ENCODE measurements at places on chromosomes 2 and 18.
A peak's percentile ranks its signal among the peaks of the same experiment; 100 is the strongest.

- no peak for DNase-seq
Measured at GRCh38 chr2:230642966-230643365, 69.7 kb upstream of the CAB39 start.

GRCh38 chr18:70377317-70377799 is 88.5 kb downstream of the SOCS6 start:
- no peak for DNase-seq

- peak; percentile 25 for DNase-seq
Measured at GRCh38 chr2:191899410-191899809, 52.5 kb upstream of the CAVIN2 start.

DNA sequence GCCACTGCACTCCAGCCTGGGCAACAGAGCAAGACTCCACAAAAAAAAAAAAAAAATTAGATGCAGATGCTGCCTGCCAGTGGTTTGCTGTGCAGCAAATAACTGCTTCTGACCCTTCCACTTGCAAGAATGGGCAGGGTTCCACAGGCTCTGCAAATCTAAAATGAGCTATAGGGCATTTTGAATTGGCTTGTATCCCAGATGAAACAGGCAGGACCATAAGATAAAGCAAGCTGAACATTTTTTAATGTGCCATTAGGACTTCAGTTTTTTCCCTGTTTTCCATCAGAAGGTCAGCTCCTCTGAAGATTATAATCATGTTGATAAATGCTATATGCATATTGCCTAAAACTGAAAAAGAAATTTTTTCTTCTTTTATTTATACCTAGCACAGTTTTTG is 15.7 kb upstream of the FZD7 start:
- no peak for DNase-seq

- no peak for DNase-seq
Measured at GRCh38 chr2:172947461-172948153, 128.0 kb upstream of the MAP3K20 start.

DNA sequence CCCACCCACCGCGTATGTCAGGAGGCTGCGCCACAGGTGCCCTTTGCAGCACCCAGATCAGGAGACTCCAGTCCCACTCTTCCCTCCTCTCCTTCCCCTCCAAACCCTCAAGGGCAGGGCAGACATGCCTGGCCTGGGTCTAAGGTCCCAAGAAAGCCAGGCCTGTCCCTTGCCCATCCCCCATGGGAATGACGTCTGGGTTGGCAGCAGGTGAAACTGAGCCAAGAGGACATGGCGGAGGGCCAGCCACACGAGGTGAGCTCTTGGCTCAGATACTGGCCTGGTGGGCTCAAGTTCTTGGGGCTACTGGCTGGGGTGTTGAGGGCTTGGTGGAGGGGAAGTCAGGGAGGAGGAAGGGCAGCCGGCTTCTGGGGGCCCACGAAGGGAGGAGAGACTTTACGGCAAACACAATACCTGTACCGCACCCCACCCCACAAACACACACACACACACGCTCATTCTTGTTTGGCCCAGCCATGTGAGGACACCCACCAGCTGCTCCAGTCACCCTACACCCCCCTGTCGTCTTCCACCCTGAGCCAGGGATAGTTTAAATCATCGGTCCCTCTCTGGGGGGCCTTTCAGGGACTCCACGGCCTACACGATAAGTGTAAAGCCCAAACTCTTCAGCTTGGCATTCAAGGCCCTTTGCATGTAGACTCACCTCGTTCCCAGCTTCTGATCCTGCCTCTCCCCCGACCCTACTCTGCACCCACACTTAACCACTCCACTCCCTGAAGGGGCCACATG is 24.1 kb upstream of the TNS1 start:
- no peak for DNase-seq

- DNase-seq: no peak
Measured at GRCh38 chr2:16707014-16707623, 41.5 kb upstream of the CYRIA start.

- DNase-seq: no peak
Measured at GRCh38 chr2:240511351-240512108, 46.3 kb downstream of the ANKMY1 start.

- DNase-seq: no peak
Measured at GRCh38 chr18:75428490-75428889, 987 bp upstream of the SMIM21 start.

GRCh38 chr2:170525566-170525900 is 189.6 kb upstream of the SP5 start:
- peak; percentile 92 for DNase-seq

- DNase-seq: no peak
Measured at GRCh38 chr2:181771356-181771755, 91.0 kb upstream of the NEUROD1 start.

GRCh38 chr18:40930211-40930882 is 1024.7 kb upstream of the PIK3C3 start:
- no peak for DNase-seq

DNA sequence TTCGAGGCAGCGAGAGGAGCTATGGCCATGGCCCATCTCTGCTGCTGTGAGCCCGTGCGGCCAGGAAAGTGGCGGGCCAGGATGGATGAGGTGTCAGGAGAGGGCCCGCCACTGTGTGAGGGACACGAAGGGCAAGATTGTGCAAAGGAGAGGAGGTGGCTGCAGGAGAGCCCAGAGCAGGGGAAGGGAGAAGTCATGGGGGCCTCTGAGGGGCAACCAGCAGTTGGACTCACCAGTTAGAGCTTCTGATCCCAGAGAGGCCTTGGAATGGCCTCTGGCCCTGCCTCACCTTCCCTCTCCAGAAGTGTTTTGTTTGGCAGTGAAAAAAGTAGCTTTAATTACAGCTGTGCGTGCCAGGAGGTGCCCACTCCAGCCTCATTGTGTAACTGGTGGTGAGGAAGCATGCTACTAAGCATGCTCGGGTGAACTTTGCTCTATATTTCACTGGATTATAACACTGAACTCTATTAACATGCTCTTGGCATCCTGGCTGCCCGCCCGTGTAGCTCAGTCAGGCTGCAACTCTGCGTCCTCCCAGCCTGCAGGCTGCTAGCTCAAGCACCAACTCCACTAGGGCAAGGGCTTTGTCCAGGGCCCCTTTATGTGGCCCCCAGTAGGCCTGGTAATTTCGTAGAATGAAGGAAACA is 34.2 kb downstream of the IMPA2 start:
- no peak for DNase-seq

- DNase-seq: no peak
Measured at GRCh38 chr2:12116228-12116750, 369.9 kb downstream of the LPIN1 start.

GRCh38 chr18:43671431-43671830 is 394.1 kb upstream of the SYT4 start:
- DNase-seq: no peak

DNA sequence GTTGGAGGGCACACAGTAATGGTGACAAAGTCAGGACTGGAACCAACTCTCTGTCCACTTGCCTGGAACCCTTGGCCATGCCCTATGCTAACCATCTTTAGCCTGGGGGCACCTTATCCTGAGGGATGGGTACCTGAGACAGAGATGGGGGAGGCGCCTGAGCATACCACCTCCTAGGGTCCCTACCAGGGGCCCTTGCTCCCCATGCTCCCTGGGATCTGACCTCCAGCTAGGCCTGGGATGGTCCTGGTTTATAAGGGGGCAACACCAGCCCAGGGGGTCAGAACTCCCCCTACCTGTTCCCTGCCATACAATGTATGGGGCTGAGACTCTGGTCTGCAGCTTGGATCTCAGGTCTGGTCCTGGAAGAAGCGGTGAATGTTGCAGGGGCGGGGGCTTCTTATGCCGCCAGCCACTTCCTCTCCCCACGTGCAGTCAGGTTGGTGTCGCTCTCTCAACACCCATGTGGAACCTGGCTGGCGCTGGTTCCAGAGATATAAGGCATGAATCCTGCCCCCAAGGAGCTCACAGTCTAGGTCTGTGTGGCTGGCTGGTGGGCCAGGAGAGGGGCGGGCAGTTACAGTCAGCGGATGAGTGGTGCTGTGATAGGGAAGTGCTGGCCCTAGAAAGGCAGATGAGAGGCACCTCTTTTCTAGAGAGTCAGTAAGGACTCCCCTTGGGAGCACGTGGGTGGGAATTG is 3.8 kb upstream of the TOGARAM2 start:
- no peak for DNase-seq

DNA sequence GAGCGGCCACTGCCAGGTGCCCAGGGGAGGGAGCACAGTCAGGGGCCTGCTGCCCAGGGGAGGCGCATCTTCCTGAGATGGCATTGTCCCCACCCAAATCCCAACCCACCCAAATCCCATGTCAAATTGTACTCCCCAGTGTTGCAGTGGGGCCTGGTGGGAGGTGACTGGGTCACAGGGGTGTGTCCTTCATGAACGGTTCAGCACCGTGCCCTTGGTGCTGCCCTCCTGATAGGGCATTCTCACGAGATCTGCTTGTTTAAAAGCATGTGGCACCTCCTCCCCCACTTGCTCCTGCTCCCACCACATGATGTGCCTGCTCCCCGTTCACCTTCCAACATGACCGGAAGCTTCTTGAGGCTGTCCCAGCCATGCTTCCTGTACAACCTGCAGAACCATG is 27.6 kb downstream of the ANKMY1 start:
- DNase-seq: no peak

DNA sequence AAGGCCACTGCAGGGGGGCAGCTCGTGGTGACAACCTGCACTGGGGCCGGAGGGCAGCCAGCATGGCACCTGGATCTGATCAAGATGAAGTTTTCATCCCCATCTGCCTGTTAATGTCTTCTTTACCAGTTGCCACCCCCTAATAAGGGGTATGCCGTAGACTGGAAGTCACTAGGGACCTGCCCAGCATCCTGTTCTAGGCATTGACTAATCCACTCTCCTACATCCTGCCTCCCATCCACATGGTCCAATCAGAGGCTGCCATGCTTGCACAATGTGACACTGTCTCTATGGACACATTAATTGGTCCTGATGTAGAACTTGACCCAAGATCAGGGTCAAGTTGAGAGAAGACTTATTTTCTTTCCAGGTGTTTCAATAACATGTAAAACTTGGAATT is 95.1 kb upstream of the LCLAT1 start:
- DNase-seq: no peak

- DNase-seq: no peak
Measured at GRCh38 chr2:239252801-239253200, 148.0 kb downstream of the HDAC4 start.

GRCh38 chr2:119338826-119339561 is 27.6 kb downstream of the C2orf76 start:
- DNase-seq: no peak

DNA sequence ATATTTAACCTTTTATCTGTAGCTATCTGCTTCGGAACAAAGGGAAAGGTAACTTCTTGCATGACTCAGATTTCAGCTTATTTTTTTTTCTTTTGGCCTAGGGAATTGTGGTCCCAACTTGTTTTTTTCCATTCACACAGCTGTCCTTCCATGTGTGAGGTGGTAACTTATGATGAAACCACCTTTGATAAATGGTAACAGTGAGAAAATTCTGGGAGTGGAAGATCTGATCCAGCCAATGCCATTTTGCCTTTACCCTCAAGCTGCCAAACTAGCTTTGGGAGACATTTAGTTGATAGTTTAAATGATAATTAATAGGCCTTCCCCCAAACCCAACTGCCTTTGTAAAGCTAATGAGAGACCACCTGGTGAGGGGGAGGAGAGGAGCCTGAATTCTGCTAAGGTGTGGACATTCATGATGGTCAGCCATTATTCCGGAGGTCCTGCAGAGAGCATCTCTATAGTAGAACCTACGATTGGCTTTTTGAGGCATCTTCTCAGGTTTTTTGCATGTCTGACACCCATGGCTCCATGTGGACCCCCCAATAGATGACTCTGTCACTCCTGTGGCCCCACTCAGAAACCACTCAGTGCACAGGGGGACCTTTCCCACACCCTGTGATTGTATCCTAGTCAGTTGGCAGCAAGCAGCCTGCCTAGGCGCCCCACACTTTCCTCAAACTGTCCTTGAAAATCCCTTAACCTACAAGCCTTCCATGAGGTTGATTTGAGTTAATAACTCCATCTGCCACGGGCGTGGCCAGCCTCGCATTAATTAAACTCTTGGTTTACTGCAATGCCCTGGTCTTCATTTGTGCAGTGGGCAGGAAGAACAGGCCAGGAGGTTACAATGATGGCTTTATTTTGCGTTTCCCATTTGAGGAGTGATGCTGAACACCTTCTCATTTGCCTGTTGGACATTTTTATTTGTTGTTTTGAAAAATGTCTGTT is 263.5 kb upstream of the PXDN start:
- no peak for DNase-seq

DNA sequence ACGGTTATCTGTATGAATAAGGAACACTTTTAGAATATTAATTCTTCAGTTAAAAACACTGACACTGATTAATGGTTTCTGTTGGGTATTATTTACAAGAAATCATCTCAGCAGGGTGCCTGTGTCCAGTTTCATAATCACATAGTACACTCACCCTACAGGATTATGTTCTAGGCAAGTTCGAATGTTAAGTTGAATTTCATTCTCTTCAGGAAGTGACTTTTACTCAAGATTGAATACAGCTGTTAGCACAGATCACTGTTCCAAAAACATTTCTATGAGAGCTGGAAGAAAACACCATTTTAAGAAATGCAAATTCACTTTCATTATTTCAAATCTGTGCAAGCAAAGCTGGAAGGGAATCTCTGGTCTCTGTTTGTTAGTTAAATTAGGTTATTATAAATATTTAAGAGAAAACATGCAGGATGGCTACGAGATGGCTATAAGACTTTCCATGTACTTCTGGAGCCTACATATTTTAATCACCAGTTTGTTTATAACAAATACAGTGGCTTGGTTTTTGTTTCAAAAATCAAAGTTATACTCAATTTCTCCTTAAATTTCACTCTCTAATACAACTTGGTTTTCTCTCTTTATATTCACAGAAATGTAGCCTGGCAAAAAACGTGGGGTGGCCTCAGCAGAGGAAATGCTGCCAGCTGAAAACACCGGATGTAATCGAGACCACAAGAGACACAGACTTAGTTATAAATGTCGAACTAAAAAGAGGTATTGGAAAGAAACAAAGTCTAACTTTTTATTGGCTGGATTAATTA is 65.8 kb downstream of the RBMS1 start:
- DNase-seq: no peak

DNA sequence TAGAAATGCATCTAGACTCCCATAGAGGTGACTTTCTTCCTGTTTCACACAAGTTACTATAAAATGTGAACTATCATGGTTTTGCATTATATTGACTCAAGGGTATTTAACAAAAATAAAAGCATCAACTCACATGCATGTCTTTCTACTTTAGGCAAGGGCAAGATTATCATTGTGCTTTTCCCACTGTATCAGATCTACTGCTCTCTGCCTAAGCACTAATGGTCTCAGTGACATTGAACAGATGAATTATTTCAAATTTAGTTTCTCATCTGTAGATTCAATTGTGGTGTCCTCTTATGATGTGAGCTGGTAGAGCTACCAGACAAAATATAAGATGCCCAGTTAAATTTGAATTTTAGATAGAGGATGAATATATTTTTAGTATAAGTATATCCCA is 113.9 kb downstream of the MTX2 start:
- DNase-seq: no peak

- no peak for DNase-seq
Measured at GRCh38 chr2:19623488-19623887, 265.1 kb upstream of the OSR1 start.

- no peak for DNase-seq
Measured at GRCh38 chr2:152395572-152395971, 60.6 kb downstream of the FMNL2 start.

GRCh38 chr2:230525682-230526081 is 109.7 kb downstream of the SP100 start:
- no peak for DNase-seq
